Mesothelial cell of epicardium (in vitro differentiated cells): ENCODE measurements at places on chromosomes 5 and 9.

GRCh38 chr9:5633243-5633642, 4.3 kb downstream of the RIC1 start:
- no peak for DNase-seq

GRCh38 chr5:3740546-3741373, 145.1 kb downstream of the IRX1 start:
- no peak for DNase-seq

DNA sequence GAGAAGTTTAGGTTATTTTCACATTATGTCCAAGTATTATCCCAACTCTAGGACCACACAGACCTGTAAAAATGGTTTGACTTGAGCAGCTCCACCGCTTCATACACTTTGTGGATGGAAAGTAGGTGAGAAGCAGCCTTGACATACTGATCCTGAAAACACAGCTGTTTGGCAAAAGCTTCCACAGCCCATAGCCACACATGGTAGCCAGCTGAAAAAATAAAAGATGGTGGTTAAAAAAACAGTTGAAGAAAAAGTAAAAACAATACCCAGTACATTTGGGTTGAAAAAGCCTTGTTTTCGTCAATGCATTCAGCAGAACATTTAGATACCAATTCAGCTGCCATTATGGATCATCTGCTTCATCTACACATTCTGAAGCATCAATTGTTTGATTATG, 36.7 kb downstream of the GEMIN5 start:
- DNase-seq: no peak

DNA sequence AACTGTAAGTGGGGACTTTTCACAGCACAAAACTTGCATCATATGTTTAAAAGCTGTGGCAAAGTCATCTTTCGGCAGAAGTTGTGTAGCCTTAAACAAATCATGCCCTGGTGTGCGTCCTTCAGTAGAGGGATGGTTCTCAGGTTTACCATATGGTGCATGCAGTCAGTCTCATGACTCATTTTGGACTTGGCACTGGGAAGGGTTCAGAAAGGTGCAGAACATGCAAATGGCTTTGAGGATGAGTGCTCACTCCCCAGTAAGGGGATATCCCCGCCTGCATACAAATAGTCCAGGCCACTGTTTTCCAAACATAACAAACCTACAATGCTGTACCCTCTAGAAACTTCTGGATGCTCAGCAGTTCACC, 260.3 kb downstream of the NDUFS4 start:
- DNase-seq: no peak

GRCh38 chr5:76460104-76460503, 57.0 kb downstream of the IQGAP2 start:
- no peak for DNase-seq
